ENCODE measurements at places on chromosomes 11 and 22. TPM values are rescaled to one million over a fixed set of nuclear protein-coding genes. Genes with fewer than 3 reads are reported as not detected.

DNA sequence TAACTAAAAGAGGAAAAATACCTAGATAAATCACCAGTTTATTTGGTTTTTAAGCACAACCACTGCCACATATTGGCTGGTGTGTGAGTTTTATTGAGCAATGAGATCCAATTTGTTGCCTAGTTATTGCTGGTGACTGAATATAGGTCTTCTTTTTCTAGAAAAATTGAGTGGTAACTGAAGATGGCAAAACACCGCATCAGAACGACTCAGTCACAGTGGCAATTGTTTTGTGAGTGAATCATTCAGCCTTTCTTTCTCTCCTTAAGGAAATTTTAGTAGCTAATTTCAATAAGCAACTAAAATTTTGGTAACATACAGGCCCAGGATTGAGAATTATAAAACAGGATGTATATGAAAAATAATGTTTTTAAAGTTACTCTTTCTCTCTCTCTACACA lies 533.0 kb downstream of the KCNA4 start:
- no peaks in the 10 kb centered on the region for H3K36me3 ChIP-seq
- H3K27me3 ChIP-seq = no peaks in the 10 kb centered on the region
- DNase-seq = no peak
- no peak overlapping the region for H3K4me3 ChIP-seq

The GDPD4 gene
- polyA plus RNA-seq = 0.12 TPM

DNA sequence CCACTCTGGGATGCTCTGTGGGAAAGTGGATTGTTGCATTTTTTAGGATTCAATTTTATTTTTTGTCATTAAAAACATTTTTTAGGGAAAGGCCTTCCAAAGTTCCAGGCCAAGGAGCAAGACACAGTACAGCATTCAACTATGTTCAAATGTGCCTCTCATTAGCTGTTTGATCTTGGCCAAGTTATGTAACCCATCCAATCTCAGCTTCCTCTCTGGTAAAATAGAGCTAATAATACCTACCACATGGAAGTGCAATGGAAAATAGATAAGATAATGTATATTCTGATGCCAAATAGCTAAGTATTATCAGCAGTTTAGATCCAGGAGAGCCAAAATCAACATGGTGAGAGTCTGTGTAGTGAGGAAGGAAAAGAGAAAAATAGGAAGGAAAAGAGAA lies 220.3 kb upstream of the SESN3 start:
- H3K27ac ChIP-seq = no peak overlapping the region
- no peak for DNase-seq
- H3K4me1 ChIP-seq = peaks cover 18% of the 10 kb centered on the region
- H3K4me3 ChIP-seq = no peak overlapping the region
- H3K36me3 ChIP-seq = no peaks in the 10 kb centered on the region

GRCh38 chr22:33038131-33038772 lies 19.9 kb downstream of the SYN3 start:
- H3K27me3 ChIP-seq = peaks cover 33% of the 10 kb centered on the region
- H3K36me3 ChIP-seq = no peaks in the 10 kb centered on the region
- H3K27ac ChIP-seq = no peak overlapping the region
- no peak overlapping the region for H3K4me3 ChIP-seq

GRCh38 chr22:25410849-25411248 lies 153.6 kb upstream of the GRK3 start:
- no peak overlapping the region for H3K4me3 ChIP-seq

DNA sequence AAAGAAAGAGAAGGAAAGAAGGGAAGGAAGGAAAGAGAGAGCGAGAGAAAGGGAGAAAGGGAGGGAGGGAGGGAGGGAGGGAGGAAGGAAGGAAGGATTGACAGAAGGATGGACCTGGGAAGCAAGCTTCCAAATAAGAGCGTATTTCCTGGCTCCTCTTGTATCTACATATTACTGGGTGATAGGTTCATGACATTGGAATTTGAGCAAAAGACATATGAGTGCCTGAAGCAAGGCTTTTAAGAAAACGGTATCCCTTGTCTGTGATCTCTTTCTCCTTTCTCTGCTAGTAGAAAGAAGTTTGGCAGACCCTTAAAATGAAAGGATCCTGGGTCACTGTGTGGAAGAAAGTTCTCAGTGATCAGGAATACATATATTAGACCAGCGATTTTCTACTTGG lies 932.2 kb upstream of the CCDC90B start:
- H3K27me3 ChIP-seq = no peaks in the 10 kb centered on the region
- H3K4me1 ChIP-seq = no peaks in the 10 kb centered on the region

DNA sequence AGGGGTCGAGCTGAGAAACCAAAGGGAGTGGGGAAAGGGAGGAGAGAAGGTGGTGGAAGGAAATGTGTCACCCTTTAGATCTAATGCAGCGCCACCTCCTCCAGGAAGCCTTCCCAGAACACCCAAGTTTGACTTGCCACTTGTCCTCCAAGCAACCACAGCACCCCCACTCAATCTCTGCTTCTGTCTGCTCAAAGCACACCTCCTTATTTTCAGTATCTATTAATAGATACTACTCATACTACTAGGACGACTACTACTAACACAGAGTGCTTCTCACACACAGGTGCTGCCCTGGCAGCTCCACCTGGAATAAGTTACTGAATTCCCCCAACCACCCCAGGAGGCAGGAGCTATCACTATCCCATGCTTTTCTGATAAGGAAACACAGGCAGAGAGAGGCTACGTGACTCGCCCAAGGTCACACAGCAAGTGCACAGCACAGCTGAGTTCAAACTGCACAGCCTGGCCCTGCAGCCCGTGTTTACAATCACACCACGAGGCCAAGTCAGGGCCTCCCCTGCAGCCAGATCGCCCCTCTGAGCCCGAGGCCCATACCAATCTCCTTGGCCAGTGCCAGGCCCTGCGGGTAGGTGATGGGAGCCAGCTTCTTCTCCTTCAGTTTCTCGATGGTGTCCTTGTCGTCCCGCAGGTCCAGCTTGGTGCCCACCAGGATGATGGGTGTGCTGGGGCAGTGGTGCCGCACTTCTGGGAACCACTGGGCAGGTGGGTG lies 13.2 kb downstream of the RAC2 start:
- H3K27ac ChIP-seq = peak overlapping the region; percentile 82
- no peaks in the 10 kb centered on the region for H3K27me3 ChIP-seq
- DNase-seq = no peak

DNA sequence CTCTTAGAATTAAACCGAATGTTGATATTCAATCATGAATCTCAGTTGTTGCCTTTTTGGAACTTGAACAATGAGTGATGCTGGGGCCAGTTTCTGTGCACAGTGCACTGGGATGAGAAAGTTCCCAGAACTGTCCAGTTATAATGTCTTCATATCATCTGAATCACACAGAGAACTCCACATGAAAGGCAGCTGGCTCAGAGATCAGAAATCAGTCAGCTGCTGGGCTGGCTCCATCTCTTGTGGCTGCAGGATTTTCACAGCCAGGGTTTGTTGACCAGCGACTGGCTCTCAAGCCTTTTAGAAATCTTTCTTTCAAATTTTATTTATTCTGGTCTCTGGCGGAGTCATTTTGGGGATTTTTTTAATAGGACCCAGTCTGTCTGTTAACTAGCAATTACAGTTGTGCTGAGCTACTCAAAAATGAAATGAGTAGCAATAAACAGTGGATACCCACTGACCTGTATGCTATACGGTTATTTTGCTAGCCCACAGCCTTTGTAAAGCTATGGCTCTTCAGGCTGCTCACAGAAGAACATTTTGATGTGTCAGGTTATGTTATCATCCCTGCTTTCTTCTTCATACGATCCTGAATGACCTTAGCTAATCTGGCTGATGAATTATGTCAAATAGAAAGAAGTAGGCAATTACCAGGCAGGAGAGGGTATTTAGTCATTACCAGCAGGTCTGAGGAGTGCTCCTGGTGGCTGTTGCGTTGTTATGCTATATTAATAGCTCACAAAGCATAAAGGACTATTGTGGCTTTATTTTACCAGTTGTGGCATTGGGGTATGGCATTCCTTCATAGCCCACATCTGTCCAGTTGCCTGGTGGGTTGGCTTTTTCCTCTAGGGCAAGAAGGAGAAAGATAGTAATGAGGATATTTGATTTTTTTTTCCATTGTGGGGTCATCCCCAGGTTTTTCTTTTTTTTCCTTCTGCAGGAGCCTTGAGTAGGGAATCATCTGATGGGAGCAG lies 3.6 kb downstream of the FAT3 start:
- H3K4me1 ChIP-seq = peaks cover 54% of the 10 kb centered on the region
- H3K27ac ChIP-seq = no peak overlapping the region
- H3K27me3 ChIP-seq = peaks cover 3% of the 10 kb centered on the region
- no peak overlapping the region for H3K4me3 ChIP-seq
- peak; percentile 38 for DNase-seq

DNA sequence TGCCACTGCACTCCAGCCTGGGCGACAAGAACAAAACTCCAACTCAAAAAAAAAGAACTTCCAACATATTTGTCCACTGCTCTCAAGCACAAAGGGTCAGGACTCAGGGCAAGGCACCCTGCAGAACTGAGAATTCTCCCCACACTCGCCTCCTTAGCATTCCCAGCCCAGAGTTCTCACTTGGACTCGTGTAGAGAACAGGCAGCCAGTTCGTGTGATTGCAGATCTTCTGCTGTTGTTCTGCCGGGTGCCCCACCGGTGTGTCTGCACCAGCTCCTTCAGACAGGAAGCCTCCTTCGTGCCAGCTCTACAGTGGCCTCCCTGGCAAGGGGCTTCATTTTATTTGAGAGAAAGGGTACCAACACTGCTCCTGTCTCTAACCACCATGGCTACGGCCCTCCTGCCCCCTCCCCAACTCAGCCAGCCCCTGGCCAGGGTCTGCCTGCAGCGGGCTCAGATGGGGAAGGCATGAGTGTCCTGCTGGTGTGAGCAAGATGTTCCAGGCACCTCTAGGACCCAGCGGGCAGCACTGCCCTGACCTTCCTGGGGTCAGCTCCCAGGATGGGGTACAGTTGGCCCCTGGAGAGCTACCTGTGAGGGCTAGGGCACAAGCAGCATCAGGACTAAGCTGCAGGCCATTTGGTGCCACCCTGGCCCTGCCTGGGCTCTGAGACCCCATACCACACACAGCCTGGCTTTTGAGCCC lies 19.5 kb upstream of the SCGB1A1 start:
- no peak for DNase-seq
- H3K4me3 ChIP-seq = no peak overlapping the region
- H3K4me1 ChIP-seq = peaks cover 89% of the 10 kb centered on the region
- H3K36me3 ChIP-seq = no peaks in the 10 kb centered on the region
- H3K27ac ChIP-seq = peak overlapping the region; percentile 49

- H3K4me1 ChIP-seq = no peaks in the 10 kb centered on the region
- H3K4me3 ChIP-seq = no peak overlapping the region
- no peak for DNase-seq
- H3K36me3 ChIP-seq = no peaks in the 10 kb centered on the region
- H3K27ac ChIP-seq = no peak overlapping the region
- H3K27me3 ChIP-seq = no peaks in the 10 kb centered on the region
Observed at GRCh38 chr11:103947546-103947919, 88.9 kb upstream of the DDI1 start.

DNA sequence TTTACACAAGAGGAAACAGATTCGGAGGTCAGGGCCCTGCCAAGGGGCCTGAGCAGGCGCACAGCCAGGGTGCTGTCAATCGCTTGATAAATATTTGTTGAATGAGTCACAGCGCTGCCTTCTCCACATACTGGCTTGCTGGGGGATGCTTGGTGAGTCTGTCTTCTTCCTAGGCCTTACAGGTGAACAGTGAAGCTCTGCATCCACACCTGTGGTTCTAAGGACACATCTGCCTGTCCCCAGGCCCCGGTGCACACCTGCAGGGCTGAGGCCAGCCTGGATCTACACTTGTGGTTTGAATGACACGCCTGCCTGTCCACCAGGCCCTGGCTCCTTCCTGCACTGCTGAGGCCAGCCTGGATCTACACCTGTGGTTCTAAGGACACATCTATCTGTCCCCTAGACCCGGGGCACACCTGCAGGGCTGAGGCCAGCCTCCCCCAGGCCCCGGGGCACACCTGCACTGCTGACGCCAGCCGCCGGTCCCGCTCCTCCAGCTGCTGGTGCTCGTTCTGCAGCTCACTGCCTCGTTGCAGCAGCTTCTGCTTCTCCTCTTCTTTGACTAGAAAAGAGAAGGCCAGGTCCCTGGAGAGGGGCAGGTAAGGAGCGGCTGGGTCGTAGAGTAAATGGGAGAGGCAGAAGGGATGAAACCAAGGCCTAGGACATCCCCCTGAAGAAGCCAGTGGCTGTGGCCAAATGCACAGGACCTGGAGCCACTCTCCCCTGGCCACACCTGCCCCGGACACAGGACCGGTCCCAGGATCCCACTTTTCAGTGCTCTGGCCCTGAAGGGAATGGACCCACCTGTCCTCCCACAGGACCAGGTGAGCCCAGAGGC lies 124.6 kb downstream of the PHF21B start:
- DNase-seq = peak; percentile 42
- no peaks in the 10 kb centered on the region for H3K36me3 ChIP-seq
- H3K4me1 ChIP-seq = no peaks in the 10 kb centered on the region
- H3K27ac ChIP-seq = no peak overlapping the region

The SMARCB1 gene
- 34.0 TPM for polyA plus RNA-seq

DNA sequence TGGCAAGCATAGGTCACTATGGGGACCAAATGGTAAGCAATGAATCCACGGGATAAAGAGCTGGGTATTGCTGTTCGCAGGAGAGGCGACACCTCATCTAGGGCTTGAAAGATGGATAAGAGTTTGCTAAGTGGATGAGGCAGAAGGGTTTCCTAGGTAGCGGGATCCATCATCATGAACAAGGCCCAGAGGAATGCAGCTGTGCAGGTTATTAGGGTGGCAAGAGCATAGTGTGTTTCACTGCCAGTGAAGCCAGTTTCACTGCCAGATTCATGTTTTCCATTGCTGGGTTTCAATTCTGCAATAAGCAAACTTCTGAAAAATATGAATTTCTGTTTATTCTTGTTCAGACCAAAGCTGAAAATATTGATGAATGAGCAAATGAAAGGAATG lies 27.2 kb downstream of the WEE1 start:
- no peak for DNase-seq

- peak overlapping the region; percentile 38 for H3K4me3 ChIP-seq
- no peaks in the 10 kb centered on the region for H3K36me3 ChIP-seq
- DNase-seq = peak; percentile 42
- peaks cover 64% of the 10 kb centered on the region for H3K27me3 ChIP-seq
- peaks cover 23% of the 10 kb centered on the region for H3K4me1 ChIP-seq
Observed at GRCh38 chr11:64643920-64644646, 53.1 kb downstream of the SLC22A12 start.

The CDC42EP1 gene
- polyA plus RNA-seq = 112 TPM

DNA sequence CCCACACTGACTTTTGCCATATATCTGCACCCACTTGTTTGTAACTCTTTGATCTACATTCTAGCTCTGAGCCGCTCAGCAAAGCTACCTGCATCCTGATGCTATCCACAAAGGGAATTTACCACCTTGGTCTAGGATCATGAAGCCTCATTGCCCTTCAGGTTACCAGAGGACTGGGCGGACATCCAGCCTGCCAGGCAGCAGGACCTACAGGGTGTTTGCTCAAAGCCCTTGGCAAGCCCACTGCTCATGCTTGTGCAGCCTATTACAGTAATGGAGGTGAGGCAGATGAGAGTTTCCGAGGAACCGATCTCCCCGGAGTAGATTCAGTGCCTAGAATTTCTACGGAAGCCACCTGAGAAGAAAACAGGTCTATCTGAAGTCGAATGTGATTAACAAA lies 417.2 kb downstream of the OPCML start:
- no peak overlapping the region for H3K4me3 ChIP-seq
- H3K27ac ChIP-seq = no peak overlapping the region
- no peaks in the 10 kb centered on the region for H3K36me3 ChIP-seq

The TMEM45B gene
- polyA plus RNA-seq = 16.5 TPM

All from stomach (tissue), 19 donors.